ENCODE measurements at places on chromosomes 1 and 21.

GRCh38 chr1:151841141-151841540 lies 1.5 kb upstream of the C2CD4D start:
- DNase-seq = peak; percentile 92

DNA sequence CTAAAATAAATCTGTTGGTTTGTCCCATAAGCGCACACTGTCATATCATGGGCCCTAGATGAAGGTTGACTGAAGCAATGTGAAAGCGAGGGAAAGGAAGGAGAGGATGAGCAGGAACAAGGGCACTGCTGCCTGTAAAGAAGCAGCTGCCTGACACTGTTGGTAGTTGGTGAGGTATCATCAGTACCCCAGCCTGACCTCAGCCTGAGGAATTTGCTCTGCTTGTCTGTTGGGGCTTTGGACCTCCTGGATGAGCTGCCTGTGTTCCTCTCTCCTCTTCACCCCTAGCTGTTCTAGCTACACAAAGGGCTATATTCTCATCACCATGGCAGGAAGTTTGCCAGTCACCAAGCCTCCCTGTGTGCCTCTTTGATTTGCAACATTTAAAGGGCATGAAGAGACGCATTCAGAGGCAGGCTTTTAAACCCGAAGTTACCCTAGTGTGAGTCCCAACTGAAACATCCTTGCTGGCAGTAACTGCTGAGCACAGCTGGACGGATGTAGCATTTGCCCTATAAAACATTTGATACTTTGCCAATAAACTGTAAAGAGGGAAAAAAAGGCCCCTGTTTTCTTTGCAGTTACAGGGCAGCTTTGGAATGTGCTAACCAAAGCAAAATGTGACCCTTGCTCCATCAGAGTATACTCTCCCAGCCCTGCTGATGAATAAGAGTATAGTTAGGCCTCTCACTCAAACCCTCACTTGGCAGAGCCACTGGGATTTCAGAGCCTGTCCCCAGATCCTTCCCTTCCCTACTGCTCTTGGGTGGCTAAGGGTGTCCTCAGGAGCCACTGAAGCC lies 22.2 kb upstream of the SPATA6 start:
- DNase-seq = peak; percentile 52

- no peak for DNase-seq
Observed at GRCh38 chr21:25742900-25743299, 8.1 kb downstream of the GABPA start.

DNA sequence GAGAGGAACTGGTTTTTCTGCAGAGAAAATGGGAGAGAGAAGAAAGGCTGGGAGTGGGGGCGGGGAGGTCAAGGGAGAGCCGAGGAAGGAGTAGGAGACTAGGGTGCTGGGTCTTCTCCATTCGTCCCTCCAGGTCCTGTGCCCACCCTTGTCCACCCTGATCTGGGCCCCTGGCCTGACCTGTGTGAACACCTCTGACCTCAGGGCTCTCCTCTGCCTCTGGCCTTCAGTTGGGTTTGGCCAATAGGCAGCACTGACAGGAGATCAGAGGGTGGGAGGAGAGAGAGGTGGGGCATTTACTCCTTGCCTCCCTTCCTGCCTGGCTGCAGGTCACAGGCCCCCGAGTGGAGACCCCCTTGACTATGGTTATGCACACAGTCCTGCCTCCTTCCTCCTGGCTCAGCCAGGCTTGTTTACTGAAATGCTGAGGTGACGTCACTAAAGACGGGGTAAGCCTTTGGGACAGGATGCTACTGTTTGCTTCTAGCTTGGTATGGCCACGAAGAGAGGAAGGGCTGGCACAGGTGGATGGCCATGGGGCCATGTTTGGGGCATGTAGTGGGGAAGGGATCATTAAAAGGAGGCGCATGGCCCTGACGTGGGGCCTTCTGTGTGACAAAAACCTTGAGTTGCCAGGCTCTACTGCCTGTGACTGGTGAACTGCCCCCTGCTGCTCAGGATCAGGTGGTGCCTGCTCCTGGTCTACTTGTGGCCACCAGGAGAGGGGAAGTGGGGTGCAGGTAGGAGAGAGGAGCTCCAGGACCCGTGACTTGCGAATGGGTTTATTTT lies 248.7 kb upstream of the CSF3R start:
- DNase-seq = no peak
